HepG2 (cell line): ENCODE measurements at places on chromosomes 12 and 14.
A peak's percentile ranks its signal among the peaks of the same experiment; 100 is the strongest.

DNA sequence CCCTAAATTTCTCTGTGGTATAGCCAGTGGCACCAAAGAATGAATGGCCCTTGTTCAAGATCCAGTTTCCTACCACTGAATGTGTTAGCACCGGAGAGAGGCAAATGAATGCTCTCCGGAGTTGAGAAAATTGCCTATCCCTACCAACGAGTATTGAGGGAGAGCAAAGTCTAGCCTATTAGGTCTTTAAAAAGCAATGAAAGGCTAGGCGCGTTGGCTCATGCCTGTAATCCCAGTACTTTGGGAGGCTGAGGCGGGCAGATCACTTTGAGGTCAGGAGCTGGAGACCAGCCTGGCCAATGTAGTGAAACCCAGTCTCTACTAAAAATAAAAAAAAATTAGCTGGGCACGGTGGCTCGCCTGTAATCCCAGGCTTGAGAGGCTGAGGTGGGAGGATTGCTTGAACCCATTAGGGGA, 898 bp upstream of the RAB15 start:
- DNase-seq = peak; percentile 38
- no peaks in the 10 kb centered on the region for H3K36me3 ChIP-seq

DNA sequence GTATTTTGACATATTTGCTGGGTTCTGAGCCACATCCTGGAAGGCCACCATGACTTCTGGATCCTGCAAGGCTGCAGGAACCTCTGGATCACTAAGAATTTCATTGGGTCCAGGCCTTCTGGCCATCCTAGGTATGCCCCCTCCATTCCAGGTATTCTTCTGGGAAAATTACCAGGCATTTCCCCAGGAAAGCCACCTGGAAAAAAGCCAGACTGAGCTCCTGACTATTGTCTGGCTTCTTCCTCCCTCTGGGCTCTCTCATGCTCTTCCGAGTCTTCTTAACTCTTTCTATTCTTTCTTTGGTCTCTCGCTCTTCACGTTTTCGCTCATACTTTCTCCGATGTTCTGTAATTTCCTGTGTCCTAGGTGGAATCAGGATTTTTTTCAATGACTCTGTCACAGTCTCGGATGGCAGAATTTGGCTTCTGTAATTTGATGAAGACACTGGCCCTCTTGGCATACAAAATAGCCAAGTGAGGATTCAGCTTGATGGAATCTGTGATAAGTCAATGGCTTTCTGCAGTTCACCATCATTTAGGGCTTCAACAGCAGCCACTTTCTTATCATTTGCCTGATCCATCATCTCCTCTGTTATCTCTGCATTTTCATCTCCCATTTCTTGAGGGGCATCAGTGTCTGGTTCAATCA, 42.6 kb downstream of the ATP23 start:
- DNase-seq = no peak
- H3K36me3 ChIP-seq = no peaks in the 10 kb centered on the region
- H3K4me1 ChIP-seq = no peaks in the 10 kb centered on the region
- no peak overlapping the region for H3K27ac ChIP-seq

GRCh38 chr12:93134893-93135285, 205.8 kb upstream of the EEA1 start:
- H3K27me3 ChIP-seq = no peaks in the 10 kb centered on the region

- no peaks in the 10 kb centered on the region for H3K4me1 ChIP-seq
- DNase-seq = peak; percentile 32
- no peak overlapping the region for H3K4me3 ChIP-seq
- no peaks in the 10 kb centered on the region for H3K27me3 ChIP-seq
- no peak overlapping the region for H3K27ac ChIP-seq
- H3K36me3 ChIP-seq = no peaks in the 10 kb centered on the region
Measured at GRCh38 chr12:60494244-60494643, 898.4 kb downstream of the SLC16A7 start.

- no peak overlapping the region for H3K27ac ChIP-seq
- DNase-seq = no peak
- H3K4me3 ChIP-seq = no peak overlapping the region
- H3K27me3 ChIP-seq = peaks cover 5% of the 10 kb centered on the region; the same call in 1 of the 3 replicates
Measured at GRCh38 chr12:76883811-76884210, 5.0 kb upstream of the CSRP2 start.

GRCh38 chr12:104790296-104791125, 167.6 kb downstream of the SLC41A2 start:
- H3K4me1 ChIP-seq = 0 out of 2 replicates have a peak, but pooled peaks cover 8% of the 10 kb centered on the region
- no peak overlapping the region; the same call in 1 of the 2 replicates for H3K4me3 ChIP-seq
- H3K27me3 ChIP-seq = peaks cover 10% of the 10 kb centered on the region; the same call in 2 of the 3 replicates
- DNase-seq = peak; percentile 5

GRCh38 chr14:102675396-102675795, 82.9 kb downstream of the RCOR1 start:
- H3K27ac ChIP-seq = no peak overlapping the region
- H3K36me3 ChIP-seq = no peaks in the 10 kb centered on the region
- H3K27me3 ChIP-seq = no peaks in the 10 kb centered on the region
- peaks cover 10% of the 10 kb centered on the region for H3K4me1 ChIP-seq

GRCh38 chr14:65792208-65792905, 379.8 kb downstream of the FUT8 start:
- H3K4me3 ChIP-seq = no peak overlapping the region
- H3K27me3 ChIP-seq = peaks cover 17% of the 10 kb centered on the region; the same call in 1 of the 3 replicates
- no peaks in the 10 kb centered on the region for H3K36me3 ChIP-seq
- peaks cover 13% of the 10 kb centered on the region for H3K4me1 ChIP-seq

DNA sequence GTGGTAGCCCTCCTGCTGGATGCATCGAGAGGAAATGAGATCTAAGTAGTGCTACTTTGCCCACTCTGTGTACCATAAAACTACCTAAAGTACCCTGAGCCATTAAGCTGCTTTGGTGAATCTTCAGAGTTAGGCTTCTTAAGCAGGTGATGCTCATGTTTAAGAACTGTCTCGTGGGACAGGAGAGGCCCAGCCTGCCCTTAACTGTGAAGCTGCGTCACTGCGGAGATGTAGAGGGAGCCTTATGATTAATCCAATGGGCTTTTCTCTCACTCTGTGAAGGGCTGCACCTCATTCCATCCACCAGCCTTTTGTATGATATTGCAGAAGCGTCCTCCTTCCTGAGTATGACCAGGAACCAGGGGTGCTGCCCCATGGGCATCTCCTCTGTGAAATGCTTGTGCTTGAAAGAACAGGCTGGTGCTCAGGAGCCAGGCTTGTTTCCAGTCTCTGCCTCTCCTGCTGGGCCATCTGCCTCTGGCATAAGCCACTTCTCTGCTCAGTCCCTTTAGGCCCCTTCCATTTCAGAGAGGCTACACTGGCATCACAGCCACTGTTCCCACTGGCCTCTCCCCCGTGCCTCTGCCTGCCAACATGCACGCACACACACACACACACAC, 6.8 kb upstream of the CCDC177 start:
- H3K4me3 ChIP-seq = no peak overlapping the region
- H3K27me3 ChIP-seq = no peaks in the 10 kb centered on the region
- no peak overlapping the region for H3K27ac ChIP-seq
- DNase-seq = no peak
- H3K36me3 ChIP-seq = no peaks in the 10 kb centered on the region
- H3K4me1 ChIP-seq = peaks cover 17% of the 10 kb centered on the region

DNA sequence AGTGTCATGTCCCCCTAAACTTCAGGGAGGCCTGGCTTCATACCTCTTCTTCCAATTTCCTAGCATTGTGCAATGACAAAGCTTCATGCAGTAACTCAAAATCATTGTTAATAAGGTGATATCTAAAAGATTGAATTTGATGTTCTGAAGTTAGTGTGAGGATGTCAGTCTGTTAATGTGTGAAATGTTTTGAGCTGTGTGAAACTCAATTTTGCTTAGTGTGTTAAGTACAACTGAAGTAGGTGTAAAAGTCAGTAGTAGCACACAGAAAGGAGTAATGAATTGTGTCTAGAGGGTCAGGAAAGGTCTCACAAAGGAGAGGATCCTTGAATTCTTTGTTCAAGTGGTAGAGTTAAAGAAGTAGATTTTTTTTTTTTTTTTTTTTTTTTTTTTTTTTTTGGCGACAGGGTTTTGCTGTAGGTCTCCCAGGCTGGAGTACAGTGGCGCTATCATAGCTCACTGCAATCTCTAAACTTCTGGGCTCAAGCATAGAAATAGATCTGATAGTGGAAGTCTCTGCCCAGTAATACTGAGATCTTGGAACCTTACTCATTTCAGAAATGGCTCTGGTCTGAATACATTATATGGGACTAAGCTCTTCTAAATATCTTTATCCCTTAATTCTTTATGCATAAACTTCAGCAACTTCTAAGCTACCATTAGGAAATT, 63.9 kb downstream of the FUT8 start:
- peaks cover 11% of the 10 kb centered on the region for H3K4me1 ChIP-seq
- no peaks in the 10 kb centered on the region for H3K27me3 ChIP-seq
- H3K4me3 ChIP-seq = no peak overlapping the region
- DNase-seq = no peak

DNA sequence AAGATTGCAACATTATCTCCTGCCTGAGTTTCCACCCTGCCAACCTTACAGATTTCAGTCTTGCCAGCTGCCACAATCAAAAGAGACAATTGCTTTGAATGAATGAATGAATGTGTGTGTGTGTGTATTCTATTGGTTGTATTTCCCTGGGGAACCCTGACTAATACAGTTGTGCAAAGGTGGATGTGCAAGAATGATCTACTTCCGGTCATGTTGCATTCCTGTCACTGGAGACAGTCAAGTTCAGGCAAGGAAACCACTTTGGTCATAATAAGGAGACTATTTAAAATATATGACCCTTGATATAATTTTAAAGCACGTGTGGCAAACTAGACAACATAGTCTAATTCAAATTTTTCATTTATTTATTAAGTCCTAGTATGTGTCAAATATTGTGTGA, 13.1 kb downstream of the RERG start:
- no peaks in the 10 kb centered on the region for H3K4me1 ChIP-seq
- H3K27ac ChIP-seq = no peak overlapping the region
- no peak for DNase-seq
- H3K27me3 ChIP-seq = no peaks in the 10 kb centered on the region

DNA sequence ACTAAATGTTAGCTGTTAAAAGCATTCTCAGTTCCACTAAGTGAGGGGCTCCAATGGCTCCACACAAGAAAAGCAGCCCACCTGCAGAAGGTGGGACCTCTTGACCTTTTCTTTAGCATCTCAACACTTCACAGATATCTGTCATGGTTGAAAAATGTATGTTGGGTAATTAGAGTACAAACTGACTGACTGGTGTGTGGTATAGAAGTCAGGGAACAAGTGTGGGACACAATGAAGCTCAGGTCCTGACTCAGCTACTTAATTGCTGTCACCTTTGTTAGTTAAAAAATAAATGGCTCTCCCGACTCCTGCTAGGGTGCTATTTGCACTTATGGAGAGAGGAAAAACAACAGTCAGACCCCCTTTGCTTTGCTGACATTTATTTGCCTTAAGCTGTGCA, 299.0 kb downstream of the TTC6 start:
- H3K4me1 ChIP-seq = peaks cover 11% of the 10 kb centered on the region
- H3K27ac ChIP-seq = no peak overlapping the region
- H3K27me3 ChIP-seq = no peaks in the 10 kb centered on the region

GRCh38 chr14:96688629-96689028, 108.6 kb upstream of the VRK1 start:
- H3K27ac ChIP-seq = no peak overlapping the region
- H3K4me3 ChIP-seq = no peak overlapping the region
- no peaks in the 10 kb centered on the region for H3K4me1 ChIP-seq
- H3K36me3 ChIP-seq = no peaks in the 10 kb centered on the region
- H3K27me3 ChIP-seq = peaks cover 4% of the 10 kb centered on the region; the same call in 1 of the 3 replicates

DNA sequence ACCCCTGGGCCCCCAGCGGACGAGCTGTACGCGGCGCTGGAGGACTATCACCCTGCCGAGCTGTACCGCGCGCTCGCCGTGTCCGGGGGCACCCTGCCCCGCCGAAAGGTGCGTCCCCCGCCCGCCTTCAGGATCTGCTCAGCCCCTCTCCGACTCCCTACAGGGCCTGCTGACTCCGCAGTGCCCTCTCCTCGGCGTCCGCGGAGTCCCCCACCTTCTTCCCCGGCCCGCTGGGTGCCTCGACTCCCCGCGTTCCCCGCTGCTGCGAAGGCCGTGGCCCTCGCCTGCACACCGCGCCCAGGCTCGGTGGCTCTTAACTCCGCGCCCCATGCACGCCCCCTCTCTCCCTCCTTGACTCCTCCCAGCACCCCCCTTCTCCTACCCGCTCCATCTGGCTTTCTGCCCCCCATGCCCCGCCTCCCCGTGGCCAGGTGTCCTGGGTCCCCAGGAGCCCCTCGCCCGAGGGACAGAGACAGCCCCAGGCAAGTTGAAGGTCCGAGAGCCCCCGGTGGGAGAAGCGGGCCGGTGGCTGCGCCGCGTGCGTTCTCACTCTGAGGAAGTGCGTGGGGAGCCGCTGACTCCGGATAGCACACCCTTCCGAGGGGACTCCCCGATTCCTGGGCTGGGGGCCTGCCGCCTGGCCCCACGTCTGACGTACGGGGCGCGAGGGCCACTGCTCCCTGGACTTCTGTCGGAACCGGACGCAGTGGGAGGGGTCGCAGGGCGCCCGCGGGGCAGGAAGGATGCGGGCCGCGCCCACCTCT, 594 bp downstream of the TAMALIN start:
- no peaks in the 10 kb centered on the region for H3K36me3 ChIP-seq
- peaks cover 45% of the 10 kb centered on the region for H3K4me1 ChIP-seq
- H3K4me3 ChIP-seq = 0 out of 2 replicates have a peak overlapping the region, but pooled peaks have one; percentile 22
- no peak for DNase-seq
- no peaks in the 10 kb centered on the region for H3K27me3 ChIP-seq
- H3K27ac ChIP-seq = no peak overlapping the region

- H3K4me3 ChIP-seq = no peak overlapping the region
- DNase-seq = no peak
- H3K27me3 ChIP-seq = no peaks in the 10 kb centered on the region; the same call in 1 of the 2 replicates
- no peak overlapping the region for H3K27ac ChIP-seq
Measured at GRCh38 chr12:95429172-95429510, 44.8 kb upstream of the METAP2 start.

DNA sequence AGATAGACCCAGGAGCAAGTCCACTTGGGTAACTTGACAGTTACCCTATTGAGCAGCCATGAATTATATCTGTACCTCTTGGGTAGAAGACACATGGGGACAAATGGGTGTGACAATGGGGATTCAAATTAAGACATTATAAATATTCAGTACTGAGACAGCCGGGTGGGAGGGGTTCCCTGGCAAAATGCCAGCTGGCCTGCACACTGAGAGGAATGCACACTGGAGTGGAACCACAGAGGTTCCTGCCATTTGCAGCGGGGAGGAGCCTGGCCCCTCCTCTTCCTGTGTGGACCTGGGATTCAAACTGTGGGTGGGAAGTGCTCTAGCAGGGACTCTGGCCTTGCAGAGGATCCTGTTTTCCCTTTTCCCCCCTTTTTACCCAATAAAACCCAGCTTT, 118.7 kb upstream of the CDKN3 start:
- no peak overlapping the region for H3K4me3 ChIP-seq
- no peak for DNase-seq
- H3K27me3 ChIP-seq = no peaks in the 10 kb centered on the region
- no peak overlapping the region for H3K27ac ChIP-seq
- H3K4me1 ChIP-seq = peaks cover 20% of the 10 kb centered on the region

GRCh38 chr14:74882103-74882920, 596 bp downstream of the DLST start:
- peaks cover 5% of the 10 kb centered on the region; the same call in 1 of the 3 replicates for H3K36me3 ChIP-seq
- peaks cover 70% of the 10 kb centered on the region for H3K4me1 ChIP-seq
- no peaks in the 10 kb centered on the region for H3K27me3 ChIP-seq
- DNase-seq = no peak
- peak overlapping the region; percentile 93 for H3K4me3 ChIP-seq

GRCh38 chr14:70713511-70713916, 71.8 kb downstream of the TTC9 start:
- H3K27ac ChIP-seq = no peak overlapping the region
- H3K27me3 ChIP-seq = no peaks in the 10 kb centered on the region
- H3K4me3 ChIP-seq = no peak overlapping the region
- H3K36me3 ChIP-seq = no peaks in the 10 kb centered on the region
- DNase-seq = no peak
